ENCODE measurements at places on chromosomes 3 and 15.

DNA sequence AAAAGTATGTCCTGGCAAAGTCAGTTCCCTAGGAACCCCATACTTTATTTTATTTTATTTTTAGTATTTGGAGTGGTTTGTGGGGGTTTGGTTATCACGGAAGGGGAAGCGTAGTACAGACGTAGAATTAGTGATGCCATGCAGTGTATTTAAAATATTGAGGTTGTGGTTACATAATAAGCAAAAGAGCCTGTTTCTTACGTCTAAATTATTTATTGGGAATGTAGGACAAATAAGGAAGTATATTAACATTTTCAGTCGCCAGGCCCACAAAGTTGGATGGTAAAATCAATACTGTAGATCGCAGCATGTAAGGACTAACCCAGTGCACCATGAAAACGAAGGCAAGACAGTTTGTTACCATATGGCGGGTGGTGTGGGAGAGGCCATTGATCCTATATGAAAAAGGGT lies 558 bp downstream of the DTWD1 start:
- DNase-seq, result no peak

DNA sequence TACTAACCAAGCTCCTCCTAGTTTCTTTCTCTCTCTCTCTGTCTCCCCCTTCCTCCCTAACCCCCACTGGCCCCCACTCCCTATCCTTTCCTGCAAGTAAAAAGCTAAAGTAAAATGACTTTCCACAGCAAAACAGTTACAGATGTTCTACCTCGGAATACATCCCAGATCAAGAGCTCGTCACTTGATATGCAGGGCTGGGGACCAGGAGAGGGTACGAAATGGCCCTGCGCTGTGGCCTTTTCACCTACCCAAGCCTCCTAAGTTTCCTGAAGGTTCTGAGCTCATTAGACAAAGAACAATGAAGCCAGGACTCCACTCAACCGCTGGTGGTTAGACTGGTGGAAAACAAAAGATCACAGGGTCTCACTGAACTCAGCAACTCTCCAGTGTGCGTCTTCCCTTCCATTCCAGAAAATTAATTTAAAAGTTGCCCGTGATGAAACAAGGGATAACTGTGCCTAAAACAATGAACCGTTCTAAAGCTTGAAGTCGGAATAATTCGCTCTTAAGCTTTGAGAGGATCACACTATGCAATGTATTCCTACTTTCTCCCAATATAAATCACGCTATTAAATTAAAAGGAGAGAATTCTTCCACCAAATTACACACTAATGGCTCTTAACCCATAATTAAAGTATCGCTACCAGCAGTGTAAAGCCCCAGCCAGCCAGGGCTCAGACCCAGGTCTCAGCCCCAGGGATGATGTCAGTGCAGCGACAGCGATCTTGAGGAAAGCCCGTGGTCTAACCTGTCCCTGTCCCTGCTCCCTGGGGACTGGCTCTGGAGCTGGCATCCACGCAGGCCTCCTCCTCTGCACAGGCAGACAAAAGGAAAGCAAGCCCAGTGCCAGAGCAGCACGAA lies 5.0 kb downstream of the VGLL4 start:
- no peak for DNase-seq

DNA sequence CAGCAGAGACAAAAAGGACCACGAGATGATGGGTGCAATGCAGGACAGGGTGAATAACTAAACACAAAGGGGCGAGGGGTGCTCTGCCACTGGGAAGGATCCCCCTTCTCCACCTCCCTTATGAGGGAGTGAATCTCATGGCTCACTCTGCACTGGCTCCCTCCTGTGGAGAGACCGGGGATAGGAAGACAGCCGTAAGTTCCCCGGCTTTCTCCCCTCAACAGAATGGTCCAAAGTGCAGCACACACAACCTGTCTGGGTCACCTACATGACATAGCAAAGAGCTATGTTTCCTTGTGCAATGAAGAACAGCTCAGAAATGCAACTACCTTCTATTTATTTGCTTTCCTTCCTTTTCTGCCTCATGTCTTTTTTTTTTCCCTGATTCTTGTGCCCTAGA lies 7.8 kb upstream of the ACSBG1 start:
- no peak for DNase-seq

DNA sequence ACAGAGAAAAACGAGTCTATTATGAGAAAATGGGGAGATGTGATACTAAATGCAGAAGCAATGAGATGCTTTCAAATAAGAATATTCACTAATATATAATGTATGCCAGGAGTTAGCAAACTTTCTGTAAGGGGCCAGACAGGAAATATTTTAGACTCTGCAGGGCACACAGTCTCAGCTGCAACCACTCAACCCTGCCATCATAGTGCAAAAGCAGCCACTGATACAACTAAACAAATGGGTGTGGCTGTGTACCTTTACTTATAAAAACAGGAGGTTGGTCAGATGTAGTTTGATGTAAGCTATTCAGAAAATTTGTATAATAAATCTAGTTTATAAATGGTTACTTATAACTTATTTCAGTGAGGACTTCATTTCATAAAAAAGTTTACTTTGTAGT lies 78.1 kb downstream of the FBXL22 start:
- DNase-seq, result no peak

DNA sequence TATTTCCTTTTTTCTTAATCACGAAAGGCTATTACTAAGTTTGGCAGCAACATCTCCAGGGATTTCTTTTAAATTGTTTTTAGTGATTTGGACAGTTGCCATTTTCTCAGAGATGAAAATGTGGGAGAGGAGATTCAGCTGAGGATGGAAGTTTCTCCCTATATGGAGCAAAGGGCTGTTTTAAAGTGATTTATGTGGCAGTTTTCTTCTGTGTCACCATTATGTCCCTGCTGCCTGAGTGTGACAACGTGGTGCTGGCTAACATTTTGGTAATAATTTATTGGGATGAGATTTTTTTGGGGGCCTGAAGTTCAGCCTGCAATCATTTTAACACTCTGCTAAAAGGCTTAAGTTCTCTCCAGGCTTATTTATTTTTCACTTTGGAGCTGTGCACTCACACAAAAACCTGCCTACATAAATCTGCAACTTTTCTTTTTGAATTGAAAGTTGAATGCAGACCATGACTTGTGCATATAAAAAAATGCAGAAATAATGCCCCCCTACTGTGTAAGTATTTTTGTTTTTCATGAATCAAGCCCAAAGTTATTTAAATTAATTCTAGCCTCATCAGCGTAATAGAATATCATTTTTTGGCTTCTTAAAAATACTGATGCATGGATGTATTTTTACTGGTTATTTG lies 210.9 kb downstream of the ZIC1 start:
- no peak for DNase-seq

DNA sequence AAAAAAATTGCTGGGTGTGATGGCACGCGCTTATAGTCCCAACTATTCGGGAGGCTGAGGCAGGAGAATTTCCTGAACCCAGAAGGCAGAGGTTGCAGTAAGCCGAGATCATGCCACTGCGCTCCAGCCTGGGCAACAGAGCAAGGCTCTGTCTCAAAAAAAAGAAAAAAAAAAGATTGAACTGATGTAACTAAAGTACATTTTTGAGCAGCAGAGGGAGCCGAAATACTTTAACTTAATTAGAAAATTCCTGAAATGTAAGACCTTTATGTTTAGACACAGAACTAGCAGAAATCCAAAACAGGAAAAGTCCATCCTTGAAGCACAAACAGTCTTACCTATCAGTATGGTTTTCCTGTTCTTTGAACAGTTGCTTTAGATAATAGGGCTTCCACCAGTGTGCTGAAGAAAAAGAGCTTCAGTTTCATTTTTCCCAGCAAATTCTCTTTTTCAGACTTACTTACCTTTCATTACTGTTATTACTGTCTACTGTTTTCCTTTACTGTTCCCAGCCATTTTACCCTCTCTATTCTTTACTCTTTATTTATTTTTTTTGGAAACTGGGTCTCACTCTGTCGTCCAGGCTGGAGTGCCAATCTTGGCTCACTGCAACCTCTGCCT lies 33.4 kb upstream of the ZNF609 start:
- DNase-seq, result no peak

- DNase-seq, result no peak
These were observed 26.4 kb downstream of the PEAK1 start for GRCh38 chr15:77393471-77393840.

DNA sequence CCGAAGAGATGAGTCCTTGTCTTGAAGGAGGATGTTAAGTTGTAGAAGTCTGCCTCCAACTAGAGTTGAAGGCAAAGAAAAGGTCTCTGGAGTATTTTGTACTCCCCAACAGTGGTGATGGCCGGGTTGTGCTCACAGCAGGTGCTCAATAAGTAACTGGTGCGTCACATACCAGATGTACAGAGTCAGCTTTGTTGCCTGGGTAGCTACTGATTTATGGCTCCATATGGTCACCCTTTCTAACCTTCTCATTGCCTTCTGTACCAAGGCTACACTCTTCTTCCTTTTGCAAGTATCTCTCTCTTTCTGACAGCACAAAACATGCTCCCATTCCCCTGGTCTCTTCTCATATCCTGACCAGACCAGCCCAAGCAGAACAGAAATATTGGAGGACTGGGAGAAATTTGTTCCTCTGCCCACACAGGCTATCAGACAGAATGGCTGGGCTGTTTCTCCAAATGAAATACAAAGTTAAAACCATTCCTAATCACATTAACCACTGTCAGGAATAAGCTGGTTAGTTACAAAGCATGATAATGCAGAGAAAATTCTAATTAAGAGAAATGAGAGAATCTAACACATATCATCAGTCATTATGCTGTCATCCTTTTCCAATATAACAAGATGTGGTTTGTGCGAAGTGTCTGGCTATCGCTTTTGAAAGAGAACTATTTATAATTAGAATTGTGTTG lies 150.1 kb upstream of the LRRN1 start:
- no peak for DNase-seq

GRCh38 chr3:123005291-123005690 lies 22.3 kb downstream of the SEMA5B start:
- DNase-seq, result no peak

GRCh38 chr3:184486614-184487013 lies 75.0 kb upstream of the EPHB3 start:
- DNase-seq, result no peak

DNA sequence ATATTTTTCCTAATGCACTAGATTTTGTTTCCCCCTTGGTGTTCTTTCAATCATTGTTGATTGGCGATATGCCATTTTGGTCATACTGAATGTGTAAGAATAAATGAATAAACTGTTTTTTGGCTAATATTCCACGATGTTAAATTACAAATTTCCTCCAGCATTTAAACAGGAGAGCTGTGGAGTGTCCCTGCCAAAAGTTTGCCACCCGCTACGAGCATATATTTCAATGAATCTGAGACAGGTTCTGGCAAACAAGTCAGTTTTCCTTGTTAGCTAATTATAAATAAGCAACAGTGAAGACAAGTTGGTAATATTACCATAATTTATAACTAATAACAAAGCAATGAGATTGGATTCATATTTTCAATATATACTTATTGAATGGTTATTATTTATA lies 777.6 kb downstream of the ROBO1 start:
- no peak for DNase-seq

DNA sequence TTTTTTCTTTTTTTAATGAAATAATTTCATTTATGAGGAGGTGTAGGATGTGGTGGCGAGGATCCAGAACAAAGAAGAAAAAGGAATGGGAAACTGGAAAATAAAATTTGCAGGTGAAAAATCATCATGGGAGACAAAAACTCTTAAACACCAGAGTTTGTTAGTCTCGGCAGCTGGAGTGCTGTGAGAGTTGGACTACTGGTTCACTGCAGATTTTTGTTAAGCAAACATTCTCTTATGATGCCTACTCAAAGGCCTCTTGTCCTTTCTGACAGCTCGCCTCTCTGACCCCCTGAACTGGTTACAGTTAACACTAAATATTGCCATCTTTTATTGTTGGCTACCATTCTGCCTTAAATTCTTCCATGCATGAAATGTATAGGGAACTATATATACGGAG lies 152.4 kb upstream of the DPH6 start:
- DNase-seq, result no peak

DNA sequence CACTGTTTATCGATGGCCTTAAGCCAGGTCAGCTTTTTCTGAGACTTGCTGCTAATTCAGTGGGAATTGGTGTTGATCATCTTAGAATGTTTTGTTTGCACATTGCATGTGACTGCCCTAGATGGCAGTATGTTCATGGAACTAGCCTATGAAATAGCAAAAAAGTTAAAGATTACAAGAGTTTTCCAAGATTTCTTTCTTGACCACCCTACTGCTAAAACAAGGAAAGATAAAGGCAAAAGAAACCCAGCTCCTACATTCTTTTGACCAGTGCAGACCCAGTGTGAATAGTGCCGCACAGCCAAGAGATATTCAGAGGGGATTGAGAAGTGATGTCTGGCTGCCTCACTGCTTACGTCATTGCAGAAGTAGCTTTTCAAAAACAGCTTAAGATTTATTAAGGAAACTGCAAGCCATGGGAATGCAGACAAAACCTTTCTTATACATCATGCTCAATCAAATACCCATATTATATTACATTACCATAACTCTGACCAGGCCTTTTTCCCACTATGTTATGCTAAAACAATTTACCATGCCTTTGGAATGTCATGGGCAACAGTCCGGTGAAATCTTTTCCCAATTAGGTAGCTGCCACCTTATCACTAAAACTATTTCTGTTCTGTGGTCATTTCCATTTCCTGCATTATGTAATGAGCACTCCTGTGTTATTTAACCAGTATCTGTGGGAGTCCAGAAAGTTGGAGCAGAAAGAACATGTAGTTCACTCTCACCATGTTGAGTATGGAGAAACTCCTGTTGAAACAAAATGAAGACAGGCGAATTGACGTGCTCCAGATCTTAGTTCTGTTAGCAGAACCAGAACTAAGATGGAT lies 6.0 kb downstream of the PHLDB2 start:
- DNase-seq, result no peak

- no peak for DNase-seq
These were observed 254.4 kb upstream of the TLE3 start for GRCh38 chr15:70351941-70352774.

- no peak for DNase-seq
These were observed 229.8 kb upstream of the PLSCR5 start for GRCh38 chr3:146834917-146835316.

GRCh38 chr3:37668818-37669610 lies 192.7 kb upstream of the CTDSPL start:
- no peak for DNase-seq

GRCh38 chr3:16297997-16298885 lies 33.2 kb downstream of the OXNAD1 start:
- DNase-seq, result no peak

GRCh38 chr15:99618941-99619411 lies 53.2 kb downstream of the MEF2A start:
- no peak for DNase-seq

- no peak for DNase-seq
These were observed 1248.5 kb downstream of the ROBO1 start for GRCh38 chr3:78519281-78519680.

DNA sequence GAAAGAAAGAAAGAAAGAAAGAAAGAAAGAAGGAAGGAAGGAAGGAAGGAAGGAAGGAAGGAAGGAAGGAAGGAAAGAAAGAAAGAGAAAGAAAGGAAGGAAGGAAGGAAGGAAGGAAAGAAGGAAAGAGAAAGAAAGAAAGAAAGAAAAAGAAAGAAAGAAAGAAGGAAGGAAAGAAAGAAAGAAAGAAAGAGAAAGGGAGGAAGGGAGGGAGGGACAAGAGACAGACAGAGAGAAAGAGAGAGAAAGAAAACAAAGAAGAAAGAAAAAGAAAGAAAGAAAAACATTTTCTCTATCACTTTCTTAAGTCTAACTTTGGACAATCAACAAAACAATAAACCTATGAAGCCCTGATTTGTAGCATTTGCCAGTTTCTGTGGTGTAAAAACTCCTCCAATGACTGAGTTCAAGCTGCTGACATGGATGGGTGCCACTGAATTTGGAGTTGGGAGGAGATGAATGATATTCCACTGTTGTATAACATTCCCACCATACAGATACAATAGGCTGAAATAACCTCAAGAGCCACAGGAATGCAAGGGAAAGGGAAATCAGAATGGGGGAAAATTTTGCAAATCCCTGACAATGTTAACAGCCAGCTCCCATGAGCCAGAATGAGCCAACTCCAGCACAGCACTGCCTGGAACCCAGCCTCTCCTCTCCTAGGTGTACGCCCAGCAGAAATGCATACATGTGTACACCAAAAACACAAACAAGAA lies 15.0 kb upstream of the RTP3 start:
- no peak for DNase-seq

Measured in CD4-positive, alpha-beta T cell treated with Interleukin-15 for 1 hour (primary cell).